ENCODE measurements at places on chromosomes 7 and 10.

DNA sequence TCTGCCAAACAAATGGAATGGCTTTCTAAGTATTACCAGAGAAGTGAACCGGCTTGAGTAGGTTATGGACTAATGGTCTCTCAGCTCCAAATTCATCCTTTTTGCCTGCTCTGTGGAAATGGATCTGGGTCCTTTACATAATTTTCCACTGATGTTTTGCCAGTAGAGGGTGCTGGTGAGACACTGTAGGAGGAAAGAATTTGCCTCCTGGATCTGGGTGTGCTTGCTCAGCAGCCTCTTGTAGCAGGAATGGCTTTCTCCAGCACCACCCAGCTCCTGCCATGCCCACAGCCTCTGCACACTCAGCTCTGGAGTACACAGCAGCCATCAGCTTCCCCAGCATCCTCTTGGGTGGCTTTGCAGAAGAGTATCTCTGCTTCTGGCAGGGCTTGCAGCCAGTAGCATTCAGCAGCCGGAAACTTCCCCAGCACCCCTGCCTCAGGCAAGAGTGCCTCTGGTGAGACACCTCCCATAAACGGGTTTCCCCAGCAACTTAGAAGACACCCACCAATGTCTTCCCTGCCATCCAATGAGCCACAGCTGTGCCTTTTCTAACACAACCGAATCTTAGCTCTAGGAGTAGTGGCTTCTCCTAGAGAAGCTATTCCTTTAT, 235.0 kb upstream of the PLPP4 start:
- peak; percentile 82 for DNase-seq
- H3K27me3 ChIP-seq: no peaks in the 10 kb centered on the region
- H3K27ac ChIP-seq: no peak overlapping the region
- no peak overlapping the region for H3K4me3 ChIP-seq

GRCh38 chr7:77866786-77867536, 68.4 kb downstream of the PHTF2 start:
- H3K36me3 ChIP-seq: no peaks in the 10 kb centered on the region
- peak; percentile 25 for DNase-seq
- H3K4me1 ChIP-seq: peaks cover 11% of the 10 kb centered on the region
- peak overlapping the region; percentile 76 for H3K27ac ChIP-seq
- H3K27me3 ChIP-seq: no peaks in the 10 kb centered on the region

- H3K27me3 ChIP-seq: no peaks in the 10 kb centered on the region
- no peaks in the 10 kb centered on the region for H3K36me3 ChIP-seq
- no peak overlapping the region for H3K27ac ChIP-seq
- DNase-seq: no peak
- no peaks in the 10 kb centered on the region for H3K4me1 ChIP-seq
These were observed 212.4 kb downstream of the ELFN1 start for GRCh38 chr7:1882451-1882850.

DNA sequence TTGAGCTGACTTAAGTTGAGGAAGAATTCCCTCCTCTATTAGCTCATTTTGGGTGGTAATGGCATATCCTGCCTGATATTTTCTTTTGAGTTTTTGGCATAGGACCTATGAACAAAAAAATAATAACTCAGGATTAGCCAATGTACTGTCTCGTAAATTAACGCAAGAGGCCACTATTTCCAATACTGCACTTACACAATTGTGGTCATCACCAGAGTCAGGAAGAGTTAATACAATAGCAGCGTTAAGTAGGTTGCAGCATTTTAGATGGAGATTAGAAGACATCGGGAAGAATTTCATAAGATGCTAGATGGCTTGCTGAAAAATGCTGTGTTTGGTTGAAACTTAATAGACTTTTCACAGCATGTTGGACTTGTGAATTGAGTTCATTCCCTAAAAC, 36.4 kb downstream of the ANTXRL start:
- H3K27ac ChIP-seq: no peak overlapping the region
- H3K27me3 ChIP-seq: no peaks in the 10 kb centered on the region
- peaks cover 5% of the 10 kb centered on the region for H3K4me1 ChIP-seq
- H3K4me3 ChIP-seq: no peak overlapping the region
- no peak for DNase-seq

- H3K4me3 ChIP-seq: no peak overlapping the region
- DNase-seq: no peak
- H3K27ac ChIP-seq: no peak overlapping the region
These were observed 102.2 kb upstream of the ELMO1 start for GRCh38 chr7:37550872-37551271.

GRCh38 chr7:66007232-66007631, 25.2 kb upstream of the GUSB start:
- H3K27ac ChIP-seq: no peak overlapping the region
- no peak overlapping the region for H3K4me3 ChIP-seq
- peaks cover 20% of the 10 kb centered on the region for H3K4me1 ChIP-seq
- H3K27me3 ChIP-seq: no peaks in the 10 kb centered on the region

- H3K4me1 ChIP-seq: no peaks in the 10 kb centered on the region
- H3K4me3 ChIP-seq: no peak overlapping the region
- H3K27me3 ChIP-seq: no peaks in the 10 kb centered on the region
- H3K36me3 ChIP-seq: no peaks in the 10 kb centered on the region
- no peak for DNase-seq
These were observed 16.7 kb downstream of the CRPPA start for GRCh38 chr7:16404636-16405035.

GRCh38 chr10:70893227-70894006, 5.1 kb upstream of the PCBD1 start:
- H3K27ac ChIP-seq: no peak overlapping the region
- no peaks in the 10 kb centered on the region for H3K27me3 ChIP-seq
- DNase-seq: no peak
